Activated T-helper 9 cell treated with anti-CD3 and anti-CD28 coated beads, Interleukin-2, amount 50 U/mL, for 16 hours (primary cell): ENCODE measurements at places on chromosomes 6 and 20.

DNA sequence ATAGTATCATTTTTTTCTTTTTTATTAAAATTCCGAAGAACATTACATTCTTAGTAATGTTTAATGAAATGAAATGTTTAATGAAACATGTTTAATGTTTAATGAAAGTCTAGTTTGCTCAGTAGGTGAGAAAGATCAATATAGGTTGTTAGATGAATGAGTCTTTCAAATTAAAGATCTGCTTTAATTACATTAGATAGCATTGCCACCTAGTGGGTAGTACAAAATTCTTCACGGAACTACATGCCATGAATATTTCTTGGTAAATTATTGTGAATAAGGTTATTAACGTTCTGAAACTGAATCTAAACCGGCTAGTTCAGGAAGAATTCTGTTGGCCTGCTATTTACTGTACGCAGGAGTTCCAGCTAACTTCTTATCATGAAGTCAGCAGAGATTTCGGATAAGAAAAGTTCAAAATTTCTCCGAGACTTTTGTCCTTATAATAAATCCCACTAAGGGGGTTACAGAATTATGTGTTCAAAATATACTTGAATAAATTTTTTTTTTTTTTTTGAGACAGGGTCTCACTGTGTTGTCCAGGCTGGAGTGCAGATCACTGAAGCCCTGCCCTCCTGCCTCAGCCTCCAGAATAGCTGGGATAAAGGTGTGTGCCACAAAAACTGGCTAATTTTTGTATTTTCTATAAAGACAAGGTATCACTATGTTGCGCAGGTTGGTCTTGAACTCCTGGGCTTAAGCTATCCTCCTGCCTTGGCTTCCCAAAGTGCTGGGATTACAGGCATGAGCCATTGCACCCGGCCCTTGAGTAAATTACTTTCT lies 7.9 kb upstream of the GMNN start:
- no peak for DNase-seq

GRCh38 chr6:12291839-12292604 lies 1.9 kb downstream of the EDN1 start:
- no peak for DNase-seq

GRCh38 chr20:3452690-3453089 lies 18.1 kb upstream of the ATRN start:
- DNase-seq = no peak

- DNase-seq = no peak
Observed at GRCh38 chr6:145929037-145929633, 35.0 kb downstream of the SHPRH start.

DNA sequence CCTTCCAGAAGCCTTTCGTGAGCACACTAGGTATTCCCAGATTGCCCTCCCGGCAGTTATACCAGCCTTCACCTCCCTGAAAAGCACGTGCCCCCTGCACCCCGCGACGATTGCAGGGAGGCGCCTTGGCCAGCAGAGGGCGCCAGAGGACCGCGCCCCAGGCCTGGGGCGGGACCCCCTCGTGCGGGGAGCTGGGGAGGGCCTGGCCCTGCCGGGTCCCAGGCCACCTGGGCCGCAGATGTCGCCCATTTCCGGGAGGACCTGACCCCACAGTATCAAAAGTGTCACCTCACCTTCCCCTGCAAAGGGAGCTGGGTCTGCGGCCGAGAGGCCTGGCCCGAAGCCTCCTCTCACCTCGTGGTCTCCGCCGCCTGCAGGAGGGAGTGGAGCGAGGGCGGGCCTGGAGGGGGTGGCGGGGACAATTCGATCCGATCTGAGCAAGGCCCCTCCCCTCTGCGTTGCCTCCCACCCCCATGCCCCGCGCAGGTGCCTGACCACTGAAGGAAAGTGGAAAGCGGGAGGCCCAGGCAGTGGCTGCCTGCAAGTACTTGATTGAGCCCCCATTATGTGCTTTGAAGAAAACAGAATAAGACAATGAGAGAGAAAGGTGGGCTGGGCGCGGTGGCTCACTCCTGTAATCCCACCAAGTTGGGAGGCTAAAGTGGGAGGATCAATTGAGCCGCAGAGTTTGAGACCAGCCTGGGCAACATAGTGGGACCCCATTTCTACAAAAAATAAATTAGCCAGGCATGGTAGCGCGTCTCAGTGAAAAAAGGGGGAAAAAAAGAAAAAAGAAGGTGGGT lies 3.5 kb upstream of the SNAI1 start:
- peak; percentile 44 for DNase-seq

- no peak for DNase-seq
Observed at GRCh38 chr6:158852312-158853071, 33.3 kb upstream of the EZR start.

DNA sequence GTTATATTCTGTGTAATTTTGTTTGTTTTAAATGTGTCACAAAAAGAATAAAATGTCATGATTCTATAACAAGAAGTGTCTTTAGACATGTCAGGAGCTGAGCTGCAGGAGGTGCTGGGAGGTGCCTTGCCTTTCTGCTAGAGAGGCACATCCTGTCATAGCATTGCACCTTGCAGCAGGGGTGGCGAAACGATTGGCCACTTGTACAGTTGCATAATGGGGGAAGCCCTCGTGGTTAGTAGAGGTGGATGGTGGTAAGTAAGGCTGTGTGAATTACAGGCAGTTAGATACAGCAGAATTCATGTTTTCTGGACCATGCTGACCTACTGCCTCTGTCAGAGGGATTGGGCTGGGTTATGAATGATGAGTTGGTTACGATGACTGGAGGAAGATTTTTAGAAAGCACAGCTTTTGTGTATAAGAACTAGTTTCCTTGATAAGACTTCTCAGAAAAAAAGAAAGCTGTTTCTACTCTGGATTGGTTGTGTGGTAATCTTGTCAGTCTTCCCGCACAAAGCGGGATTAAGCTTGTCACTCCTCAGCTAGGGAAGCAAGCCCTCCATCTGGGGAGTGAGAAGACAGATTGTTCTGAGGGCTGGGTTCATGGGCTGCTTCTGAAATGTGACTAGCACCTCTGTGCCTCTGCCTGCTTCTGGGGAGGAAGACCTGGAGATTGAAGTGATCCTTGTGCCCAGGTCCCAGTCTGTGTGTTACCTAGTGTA lies 74.9 kb downstream of the FOXO3 start:
- DNase-seq = no peak

- DNase-seq = no peak
Observed at GRCh38 chr6:79554305-79554704, 17.1 kb upstream of the LCA5 start.

DNA sequence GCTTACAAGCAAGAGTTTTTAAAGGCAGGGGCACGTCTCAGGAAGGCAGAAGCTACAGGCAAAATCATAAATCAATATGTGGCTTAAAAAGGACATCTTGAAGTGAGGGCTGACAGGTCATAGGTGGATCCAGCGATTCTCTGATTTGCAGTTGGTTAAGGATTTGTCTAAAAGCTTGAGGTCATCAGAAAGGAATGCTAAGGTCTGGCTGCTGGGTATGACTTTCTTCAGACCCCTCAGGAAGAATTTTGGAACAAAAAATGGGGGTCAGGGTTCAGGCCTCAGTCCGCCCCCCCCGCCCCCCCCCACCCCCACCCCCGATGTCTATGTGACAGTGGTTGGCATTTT lies 261.9 kb downstream of the CDH4 start:
- DNase-seq = no peak

- DNase-seq = no peak
Observed at GRCh38 chr20:25040438-25040831, 17.5 kb downstream of the ACSS1 start.

GRCh38 chr20:41089555-41089954 lies 47.8 kb upstream of the PLCG1 start:
- DNase-seq = no peak

- no peak for DNase-seq
Observed at GRCh38 chr20:2753461-2754040, 46.9 kb downstream of the CPXM1 start.

DNA sequence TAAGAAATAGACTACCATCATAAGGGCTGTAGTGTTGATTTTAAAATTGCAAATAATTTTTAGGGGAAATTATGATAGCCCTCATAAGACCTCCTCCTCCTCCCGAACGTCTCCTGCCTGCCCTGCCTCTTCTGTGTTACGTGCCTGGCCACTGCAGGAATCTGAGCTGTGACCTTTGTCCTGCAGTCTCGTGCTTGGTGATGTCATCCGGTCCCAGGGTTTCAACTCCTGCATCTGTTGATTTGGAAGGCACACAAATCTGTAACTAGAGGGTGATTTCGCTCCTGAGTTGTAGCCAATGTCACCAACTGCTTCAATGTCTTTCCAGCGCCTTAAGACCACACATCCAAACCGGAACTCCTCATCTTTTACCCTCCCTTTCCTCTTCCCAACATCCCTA lies 163.2 kb downstream of the AIG1 start:
- DNase-seq = no peak

GRCh38 chr6:9504191-9504590 lies 910.7 kb downstream of the TFAP2A start:
- DNase-seq = no peak

DNA sequence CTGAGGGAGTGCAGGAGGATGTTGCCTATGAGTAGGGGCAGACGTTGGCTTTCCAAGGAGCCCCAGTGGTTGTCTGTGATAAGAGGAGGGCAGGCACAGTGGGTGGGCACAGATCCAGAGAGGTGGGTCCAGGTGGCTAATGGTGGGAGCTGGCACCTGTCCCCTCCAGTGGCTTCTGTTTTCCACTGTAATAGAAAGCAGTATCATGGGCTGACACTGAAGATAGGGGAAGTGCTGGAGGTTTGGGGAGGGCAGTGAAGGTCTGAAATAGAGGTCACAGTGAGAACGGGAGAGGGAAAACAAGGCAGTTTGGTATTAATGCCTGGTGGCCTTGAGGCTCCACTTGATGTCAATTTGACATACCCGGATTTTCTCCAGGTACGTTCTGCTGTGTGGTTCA lies 10.5 kb upstream of the TXNDC5 start:
- no peak for DNase-seq

GRCh38 chr6:1399085-1399780 lies 9.9 kb downstream of the FOXF2 start:
- no peak for DNase-seq

- DNase-seq = no peak
Observed at GRCh38 chr20:24411003-24411833, 58.2 kb upstream of the SYNDIG1 start.

GRCh38 chr6:39218868-39219567 lies 10.3 kb downstream of the KCNK5 start:
- no peak for DNase-seq

DNA sequence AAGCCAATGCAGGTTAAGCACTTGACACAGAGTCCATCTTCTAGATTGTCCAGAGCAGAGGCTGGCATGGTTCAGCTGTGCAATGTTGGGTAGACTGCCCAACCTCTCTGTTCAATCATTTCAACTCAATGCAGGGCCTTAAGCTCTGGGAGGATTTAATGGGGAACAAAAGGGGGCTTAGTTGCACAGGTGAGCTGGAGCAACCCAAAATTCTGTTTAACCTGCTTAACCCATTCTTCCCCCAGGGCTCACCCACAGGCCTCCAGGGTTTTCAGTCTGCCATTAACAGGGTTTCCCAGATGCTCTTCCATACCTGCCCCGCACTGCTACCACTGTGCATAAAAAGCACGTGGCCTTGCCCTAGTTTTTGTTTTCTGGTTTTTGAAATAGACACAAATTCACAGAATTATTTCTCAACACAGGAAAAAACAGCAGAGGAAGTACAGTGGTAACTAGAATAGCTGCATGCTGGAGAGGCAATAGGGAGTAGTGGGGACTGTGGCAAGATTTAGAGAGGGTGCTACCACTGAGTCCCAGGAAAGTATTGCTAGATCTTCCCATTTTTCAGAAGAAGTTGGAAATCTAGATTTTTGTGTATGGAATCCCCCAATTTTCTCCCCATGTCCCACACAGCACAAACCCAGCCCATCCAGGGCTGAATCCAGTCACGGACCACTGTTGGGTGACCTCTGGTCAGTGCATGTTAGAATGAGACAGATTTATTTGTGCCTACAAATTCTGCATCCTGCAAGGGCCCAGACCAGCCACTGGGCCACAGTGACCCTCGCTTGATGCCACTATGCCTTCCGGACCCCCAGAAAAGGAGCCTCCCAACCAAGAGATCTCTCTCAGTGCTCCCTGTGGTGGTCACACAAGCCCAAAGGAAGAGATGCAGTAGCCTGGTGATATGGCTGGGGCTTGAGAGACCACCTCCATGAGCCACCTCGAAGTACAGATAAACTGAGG lies 4.6 kb downstream of the PTGIS start:
- no peak for DNase-seq

DNA sequence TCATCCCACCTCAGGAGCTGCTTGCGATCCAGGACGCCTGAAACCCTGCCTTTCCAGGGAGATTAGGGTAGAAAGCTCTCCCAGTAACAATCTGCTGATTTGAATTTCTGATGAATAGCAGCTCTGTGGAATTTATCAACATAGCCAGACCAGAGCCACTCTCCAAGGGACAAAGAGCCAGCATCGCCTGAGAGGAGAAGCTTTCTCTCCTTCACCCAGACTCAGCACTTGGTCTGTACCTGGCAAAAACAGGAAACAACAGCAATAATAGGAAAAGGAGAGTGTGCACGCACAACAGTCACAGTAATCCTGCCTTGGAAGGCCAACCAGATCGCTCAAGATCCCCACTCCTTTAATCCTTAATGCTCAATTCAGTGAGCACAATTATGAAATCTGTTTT lies 22.3 kb upstream of the ROS1 start:
- DNase-seq = no peak

DNA sequence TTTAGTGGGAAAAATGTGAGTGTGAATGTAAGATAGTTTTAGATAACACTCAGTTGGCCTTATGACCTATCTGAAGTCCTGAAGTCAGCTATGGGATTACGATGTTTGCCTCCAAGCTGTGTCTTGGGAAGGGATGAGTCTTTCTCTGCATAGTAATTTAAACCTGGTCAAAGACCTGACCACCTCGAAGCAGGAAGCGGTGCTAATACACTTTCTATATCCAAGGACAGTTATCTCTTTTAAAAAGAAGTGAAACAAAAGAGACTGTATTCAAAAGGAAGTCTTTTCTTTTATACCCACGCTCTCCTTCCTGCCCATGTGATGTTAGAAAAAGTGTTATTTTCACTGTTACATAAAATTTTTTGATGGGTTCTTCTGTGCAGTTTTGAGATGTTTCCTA lies 94.9 kb downstream of the JARID2 start:
- DNase-seq = no peak

- DNase-seq = no peak
Observed at GRCh38 chr20:34495916-34496315, 20.3 kb upstream of the DYNLRB1 start.

DNA sequence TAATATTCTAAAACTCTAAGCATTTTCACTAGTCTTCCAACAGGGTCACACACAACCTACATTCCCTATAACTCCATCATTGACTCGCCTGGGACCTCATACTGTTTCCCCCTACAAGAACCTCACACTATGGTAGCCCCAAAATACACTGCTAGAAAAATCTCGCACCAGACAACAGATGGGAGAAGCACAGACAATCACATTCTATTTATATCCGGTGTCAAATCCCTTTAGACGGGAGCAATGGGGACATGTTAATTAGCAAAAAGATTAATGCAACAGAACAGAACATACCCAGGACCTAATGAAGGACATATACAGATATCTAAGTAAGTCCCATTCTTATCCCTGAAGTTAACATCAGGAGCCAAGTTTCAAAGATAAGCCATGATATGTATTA lies 33.6 kb downstream of the TMX4 start:
- DNase-seq = no peak
